Astrocyte (in vitro differentiated cells and primary cell): ENCODE measurements at places on chromosomes 11 and 22.
A peak's percentile ranks its signal among the peaks of the same experiment; 100 is the strongest.

DNA sequence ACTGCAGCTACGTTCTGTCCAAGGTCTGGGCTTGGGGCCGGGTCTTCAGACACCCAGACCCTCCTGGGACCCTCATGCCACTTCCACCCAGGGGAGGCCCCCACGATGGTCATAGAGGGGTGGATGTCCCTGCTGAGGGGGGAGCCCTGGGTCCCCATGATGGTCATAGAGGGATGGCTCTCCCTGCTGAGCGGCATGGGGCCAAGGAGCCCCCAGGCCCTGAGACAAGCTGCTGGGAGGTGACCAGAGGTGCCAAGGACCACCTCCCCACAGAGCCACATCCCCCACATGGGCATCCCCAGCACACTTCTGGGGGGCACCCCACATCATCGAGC is 7.2 kb downstream of the MUC5B start:
- DNase-seq = no peak

- DNase-seq = peak; percentile 3
Measured at GRCh38 chr11:18526130-18526520, 617 bp downstream of the TSG101 start.

- DNase-seq = no peak
Measured at GRCh38 chr22:37184380-37184755, 3.7 kb downstream of the C1QTNF6 start.

DNA sequence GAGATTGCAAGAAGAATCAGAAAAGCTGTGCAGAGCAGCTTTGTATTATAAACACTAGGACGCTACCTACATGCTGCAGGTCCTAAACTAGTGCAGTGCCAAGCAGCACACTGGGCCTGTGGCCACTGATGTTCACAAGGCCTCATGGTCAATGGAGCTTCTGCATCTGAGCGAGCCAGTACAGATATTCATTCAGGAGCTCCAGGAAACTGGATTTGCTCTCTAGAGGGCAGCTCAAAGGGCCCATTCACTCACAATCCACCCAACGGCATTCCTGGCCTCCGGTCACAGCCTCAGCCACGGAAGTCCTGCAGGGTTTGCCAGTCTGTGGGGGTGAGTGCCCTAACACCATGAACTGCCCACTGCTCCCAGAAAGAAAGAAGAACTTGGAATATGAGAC is 5.8 kb upstream of the TBC1D10A start:
- DNase-seq = no peak

GRCh38 chr11:131195661-131196517 is 174.5 kb upstream of the NTM start:
- DNase-seq = peak; percentile 35

GRCh38 chr11:113317339-113317738 is 3.0 kb downstream of the TTC12 start:
- DNase-seq = no peak

DNA sequence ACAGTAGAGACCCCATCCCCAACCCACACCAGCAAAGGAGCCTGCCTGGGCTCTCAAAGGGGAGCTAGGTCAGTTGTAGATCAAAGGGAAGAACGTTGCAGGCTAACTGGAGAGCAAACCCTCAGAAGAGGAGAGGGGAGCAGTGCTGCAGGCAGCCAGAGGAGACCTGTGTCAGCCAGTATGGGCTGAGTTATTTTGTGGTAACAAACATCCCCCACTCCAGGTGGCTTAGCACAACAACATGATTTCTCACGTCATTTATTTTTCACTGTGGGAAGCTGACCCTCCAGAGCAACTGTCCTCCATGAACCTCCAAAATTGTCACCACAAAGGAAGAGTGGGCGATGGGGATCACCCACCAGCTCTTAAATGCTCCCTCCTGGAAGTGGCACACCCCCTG is 19.8 kb upstream of the SHANK2 start:
- no peak for DNase-seq

DNA sequence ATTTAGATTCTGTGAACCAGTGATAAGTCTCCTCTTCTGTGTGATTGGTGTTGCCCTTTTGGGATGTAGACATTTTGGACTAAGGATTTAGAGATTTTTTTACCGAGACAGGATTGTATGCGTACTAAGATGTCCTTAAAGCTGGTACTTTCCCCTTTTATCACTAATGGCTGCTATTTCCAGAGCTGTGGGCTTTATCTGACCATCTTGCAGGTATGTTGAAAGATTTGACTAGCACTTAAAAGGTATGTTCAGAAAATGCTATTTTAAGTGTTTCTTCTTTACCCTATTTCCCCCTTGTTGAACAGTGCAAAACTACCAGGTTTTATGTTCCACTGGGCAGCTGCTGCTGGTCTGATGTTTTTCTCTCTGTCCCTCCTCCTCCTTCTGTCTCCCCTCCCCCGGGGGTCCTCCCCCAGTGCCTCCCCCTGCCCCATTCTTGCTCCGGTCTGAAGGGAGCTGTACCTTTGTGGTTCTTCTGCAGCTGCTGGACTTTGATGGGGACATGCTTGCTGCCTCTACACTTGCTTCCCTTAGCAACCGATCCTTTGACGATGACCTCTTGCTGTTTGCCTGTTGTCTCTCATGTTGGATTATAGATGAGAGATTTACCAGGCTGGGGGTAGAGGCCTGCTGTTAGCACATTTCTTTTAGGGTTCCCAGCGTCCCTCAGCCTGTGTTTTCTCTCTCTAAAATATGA is 59.6 kb downstream of the ZNRF3 start:
- DNase-seq = no peak

DNA sequence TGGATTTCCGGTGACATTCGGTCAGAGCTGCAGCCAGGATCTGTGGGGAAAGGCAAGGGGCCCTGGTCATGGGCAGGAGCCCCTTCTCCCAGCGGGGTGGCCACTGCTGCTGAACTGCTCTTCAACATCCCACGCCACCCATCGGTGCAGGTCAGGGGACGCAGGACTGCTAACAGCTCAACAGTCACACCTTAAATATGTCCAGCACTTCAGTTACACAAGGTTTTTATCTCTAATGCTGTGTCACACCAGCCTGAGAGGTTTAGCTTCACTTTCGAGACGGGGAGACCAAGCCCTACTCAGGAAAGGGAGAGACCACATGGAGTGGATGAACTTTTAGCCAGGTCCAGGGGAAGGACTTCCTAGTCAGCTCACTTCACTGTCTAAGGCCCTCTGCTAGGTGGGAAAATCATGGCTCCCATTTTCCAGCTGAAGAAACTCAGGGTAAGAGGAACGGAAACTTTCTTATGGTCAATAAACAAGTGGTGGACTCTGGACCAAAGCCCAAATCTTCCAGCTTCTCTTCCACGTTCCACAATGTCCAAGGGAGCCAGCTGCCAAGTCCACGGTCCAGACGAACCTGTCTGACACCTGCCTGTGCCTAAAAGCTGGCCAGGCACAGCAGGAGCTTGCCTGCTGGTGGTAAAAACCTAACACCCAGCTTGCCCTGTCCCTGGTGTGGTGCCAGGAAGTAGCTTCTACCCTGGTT is 21.0 kb upstream of the CHADL start:
- no peak for DNase-seq

- DNase-seq = no peak
Measured at GRCh38 chr22:31951194-31952093, 7.1 kb downstream of the YWHAH start.

GRCh38 chr11:7538031-7538430 is 24.2 kb downstream of the PPFIBP2 start:
- no peak for DNase-seq

DNA sequence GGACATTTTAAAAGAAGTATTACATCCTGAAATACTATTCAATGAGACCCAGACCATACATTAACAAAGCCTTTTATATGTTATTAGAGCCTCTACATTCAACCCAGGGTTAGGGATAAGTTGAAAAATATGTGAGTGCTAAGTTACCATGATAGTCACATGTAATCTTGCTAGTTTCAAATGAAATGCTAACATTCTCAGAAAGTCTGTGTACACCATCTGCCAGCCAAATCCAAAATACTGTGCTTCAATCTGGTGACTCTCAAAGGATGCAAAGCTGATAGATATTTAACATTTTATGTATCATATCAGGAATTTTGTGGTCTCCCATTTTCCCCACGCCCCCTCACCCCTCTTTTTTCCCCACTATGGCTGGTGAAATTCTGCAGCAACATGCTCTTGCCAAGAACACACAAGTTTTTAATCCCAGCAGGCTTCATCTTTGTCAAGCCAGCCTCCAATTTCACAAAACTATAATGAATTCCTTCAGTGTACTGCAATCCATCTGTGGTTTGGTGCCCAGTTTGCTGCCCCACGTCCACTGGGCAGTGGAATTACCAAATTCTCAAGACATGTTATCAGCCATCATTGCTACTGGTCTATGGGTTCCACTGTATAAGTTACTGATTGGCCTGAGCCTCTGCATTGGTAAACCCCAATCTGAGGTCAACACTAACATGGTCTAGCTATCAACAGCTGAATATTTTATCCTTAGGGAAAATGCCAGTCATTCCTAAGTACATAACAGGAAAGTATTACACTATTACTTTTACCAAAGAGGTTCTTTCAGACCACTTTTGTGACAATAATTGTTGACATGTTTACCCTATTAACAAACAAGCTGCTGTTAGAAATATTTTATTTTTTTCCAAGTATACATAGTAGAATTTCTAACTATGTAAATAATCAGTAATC is 1.5 kb upstream of the PICALM start:
- no peak for DNase-seq

DNA sequence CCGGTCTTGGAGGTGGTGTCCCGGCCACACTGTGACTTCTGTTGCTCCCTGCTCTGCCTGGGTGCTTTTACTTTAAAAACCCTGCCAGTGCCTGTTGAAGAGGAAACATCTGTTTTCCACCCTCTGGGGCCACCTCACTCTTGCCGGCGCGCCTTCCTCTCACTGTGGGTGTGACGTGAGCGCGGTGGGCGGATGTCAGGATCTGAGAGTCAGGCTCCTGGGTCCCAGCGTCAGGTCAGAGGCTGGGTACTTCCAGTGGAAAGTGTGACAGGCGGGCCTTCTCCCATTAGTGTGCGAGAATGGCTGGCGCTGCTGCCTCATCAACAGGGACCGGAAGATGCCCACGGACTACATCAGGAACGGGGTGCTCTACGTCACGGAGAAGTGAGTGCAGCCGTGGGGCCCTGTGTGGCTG is 54.2 kb downstream of the GRAMD4 start:
- DNase-seq = no peak

DNA sequence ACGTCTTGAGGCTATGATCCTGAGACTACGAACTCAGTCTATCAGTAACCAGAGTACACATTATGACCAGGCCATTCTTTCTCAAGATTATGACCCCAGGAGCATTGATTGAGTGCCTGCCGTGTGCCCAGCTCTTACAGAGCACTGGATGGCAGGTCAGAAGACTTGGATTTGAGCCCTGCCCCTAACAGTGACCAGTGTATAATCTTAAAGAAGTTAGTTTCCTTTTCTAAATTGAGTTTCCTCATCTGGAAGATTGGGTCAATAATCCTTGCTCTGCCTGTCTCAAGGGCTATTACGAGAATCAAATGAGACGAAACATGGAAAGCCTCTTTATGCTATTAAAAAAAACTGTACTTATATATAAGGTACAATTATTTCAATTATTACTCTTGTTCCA is 38.2 kb downstream of the SLCO2B1 start:
- no peak for DNase-seq

DNA sequence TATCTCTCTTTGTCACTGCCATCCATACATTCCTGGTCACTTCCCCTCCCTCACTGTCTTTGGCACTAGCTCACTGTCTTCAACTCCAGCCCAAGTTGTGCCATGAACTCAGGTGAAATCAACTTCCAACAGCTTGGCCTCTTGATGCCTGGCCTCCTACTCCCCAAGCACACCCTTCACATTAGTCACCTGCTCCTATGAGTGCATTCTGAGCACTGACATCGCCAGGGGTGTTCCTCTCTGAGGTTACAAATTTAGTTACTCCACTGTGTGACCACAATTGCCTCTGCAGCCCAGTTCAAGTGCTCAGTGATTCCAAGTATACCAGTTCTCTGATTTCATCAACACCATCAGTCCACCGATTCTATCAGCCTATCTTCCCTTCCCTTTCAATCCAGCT is 10.8 kb downstream of the DRD2 start:
- no peak for DNase-seq

DNA sequence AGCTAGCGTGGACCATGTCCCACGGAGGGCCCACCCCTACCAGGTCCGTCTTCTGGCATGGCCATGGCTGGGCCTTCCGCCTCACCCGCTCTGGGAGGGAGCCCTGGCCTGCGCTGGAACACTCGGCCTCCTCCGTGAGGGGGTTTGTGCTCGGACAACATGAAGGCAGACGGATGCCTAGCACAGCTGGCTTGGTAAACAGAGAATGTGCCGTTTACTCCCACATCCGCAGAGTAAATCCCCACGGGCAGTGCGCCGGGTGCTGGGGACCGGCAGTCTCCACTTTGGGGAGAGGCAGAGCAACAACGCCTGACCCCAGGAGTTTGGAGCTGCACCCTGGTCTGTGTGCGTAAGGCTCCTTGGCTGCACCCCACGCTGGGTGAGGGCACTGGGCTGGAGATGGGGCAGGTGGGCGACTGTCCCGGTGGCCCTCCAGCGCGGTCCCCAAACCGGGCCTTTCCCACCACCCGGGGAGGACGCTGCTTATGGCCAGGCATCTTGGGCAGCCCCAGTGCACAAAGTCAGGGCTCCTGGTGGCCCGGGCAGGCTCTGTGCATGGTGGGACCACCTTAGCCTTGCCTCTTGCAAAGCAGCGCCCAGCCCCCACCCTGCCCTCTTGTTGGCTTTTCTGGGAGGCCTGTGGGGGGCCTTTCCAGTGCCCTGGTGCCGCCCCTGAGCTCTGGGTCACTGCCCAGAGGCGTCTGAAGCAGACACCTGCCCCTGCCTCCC is 30.7 kb upstream of the MUC5AC start:
- no peak for DNase-seq

DNA sequence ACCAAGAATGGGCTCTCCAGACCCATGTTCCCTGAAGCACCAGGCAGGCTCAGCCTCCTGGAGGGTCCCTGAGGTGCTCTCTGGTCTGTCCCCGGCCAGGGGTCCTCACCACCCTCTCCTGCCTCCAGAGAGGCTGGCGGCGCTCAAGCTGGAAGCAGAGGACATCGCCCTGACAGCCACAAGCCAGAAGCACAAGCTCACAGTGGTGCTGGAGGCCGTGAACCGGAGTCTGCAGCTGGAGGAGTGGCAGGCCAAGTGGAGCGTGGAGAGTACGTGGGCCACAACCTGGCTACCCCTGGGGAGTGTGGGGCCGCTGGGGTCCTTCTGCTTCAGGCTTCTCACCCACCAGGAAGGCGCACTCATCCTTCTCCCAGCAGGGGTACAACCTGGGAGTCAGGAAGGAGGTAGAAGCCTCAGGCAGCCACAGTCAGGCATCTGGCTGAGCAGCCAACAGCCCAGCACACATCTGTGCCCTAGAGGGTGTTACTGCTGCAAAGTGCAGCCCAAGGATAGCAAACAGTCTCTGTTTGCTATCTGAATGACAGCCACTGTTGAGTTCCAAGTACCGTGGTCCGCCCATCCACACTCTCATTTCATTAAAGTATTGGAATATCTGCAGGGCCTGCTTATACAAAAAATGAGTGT is 8.4 kb downstream of the PARVG start:
- DNase-seq = no peak

GRCh38 chr11:32387411-32387810 is 47.9 kb downstream of the WT1 start:
- no peak for DNase-seq

- peak; percentile 72 for DNase-seq
Measured at GRCh38 chr11:110763249-110764011, 51.2 kb upstream of the ARHGAP20 start.

GRCh38 chr11:10925149-10925926 is 67.5 kb upstream of the ZBED5 start:
- no peak for DNase-seq
